Right kidney (tissue), 9 donors: ENCODE measurements at places on chromosomes 3 and 15.

- no peak for DNase-seq
Observed at GRCh38 chr15:65217526-65218482, 6.5 kb upstream of the CILP start.

- no peak for DNase-seq
Observed at GRCh38 chr15:55872471-55872870, 120.9 kb downstream of the NEDD4 start.

- DNase-seq = no peak
Observed at GRCh38 chr3:188417271-188417696, 263.3 kb downstream of the LPP start.

DNA sequence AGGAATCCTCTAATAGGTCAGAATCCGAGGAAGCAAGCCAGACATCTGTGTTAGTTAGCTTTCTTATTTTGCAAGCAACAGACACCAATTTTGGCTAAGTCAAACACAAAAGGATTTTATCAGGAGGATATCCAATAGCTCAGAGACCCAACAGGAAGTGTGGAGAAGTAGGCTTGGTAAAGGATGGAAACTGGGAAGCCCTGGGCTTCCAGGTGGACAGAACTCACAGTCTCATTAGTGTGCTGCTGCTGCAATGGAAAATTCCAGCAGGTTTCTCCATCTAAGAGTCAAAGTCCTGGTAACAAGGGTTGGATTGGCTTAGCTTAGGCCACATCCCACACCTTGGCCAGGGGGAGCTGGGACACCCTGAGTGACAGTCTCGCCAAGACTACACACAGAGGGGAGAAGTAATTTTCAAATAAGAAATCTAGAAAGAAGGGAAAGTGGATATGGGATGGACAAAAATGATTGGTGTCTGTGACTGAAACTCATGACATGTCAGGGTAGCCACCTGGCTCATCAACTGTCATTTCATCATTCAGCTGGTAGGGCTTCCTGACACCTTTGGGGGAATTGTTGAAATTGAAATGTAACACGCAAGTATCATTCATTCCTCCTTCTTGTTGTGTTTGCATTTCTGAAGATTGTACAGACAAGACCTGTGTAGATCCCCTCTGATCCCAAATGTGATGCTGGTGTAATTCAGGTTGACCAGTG, 158.6 kb downstream of the THSD4 start:
- DNase-seq = no peak

GRCh38 chr3:157317895-157318294, 118.8 kb upstream of the PTX3 start:
- no peak for DNase-seq

- peak; percentile 5 for DNase-seq
Observed at GRCh38 chr3:115325539-115325938, 178.5 kb upstream of the ZBTB20 start.

- no peak for DNase-seq
Observed at GRCh38 chr3:155218462-155218861, 75.0 kb downstream of the STRIT1 start.

DNA sequence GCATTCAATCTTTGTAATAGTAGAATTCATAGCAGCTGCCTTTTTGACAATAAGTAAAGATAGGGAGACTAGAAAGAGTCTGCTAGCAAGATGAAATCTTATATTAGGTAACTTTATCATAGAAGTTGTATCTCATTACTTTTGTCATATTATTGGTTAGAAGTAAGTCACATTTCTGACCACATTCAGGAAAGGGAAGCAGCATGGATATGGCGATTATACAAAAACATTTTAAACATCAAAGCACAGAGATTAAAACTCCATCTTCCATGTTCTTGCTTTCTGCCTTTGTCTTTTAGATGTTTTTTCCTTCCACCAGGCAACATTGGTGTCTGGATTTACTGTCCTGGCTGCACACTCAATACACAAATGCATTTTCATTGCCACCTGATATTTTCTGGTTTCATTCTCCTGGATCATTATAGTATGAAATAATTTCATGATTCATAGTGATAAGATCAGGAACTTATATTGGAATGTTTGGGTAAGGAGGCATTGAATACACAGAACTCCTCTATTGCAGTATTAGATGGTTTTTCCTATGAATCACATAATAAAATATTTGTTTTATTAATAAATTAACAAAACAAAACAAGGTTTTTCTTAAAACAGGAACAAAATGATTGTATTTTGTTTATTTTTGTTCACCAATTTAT, 1460.3 kb upstream of the CADM2 start:
- no peak for DNase-seq

DNA sequence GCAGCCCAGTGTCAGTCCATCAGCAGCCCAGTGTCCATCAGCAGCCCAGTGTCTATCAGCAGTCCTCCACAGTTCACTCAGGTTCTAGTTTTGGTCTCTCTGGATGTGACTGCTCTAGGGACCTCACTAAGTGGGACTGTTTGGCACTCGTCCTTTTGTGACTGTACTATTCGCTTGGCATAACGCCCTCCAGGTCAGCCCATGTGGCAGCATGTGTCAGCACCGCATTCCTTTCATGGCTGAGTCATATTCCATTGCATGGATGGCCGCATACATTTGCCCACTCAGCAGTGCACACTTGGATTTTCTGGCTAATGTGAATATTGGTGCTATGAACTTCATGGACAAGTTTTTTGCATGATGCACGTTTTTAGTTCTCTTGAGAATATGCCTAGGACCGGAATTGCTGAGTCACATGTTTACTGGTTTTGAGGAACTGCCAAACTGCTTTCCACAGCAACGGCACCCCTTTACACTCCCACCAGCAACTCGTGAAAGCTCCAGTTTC, 16.4 kb downstream of the CHST13 start:
- DNase-seq = no peak

GRCh38 chr15:58451826-58452225, 20.0 kb downstream of the LIPC start:
- no peak for DNase-seq
